ENCODE measurements at places on chromosomes 7 and 10. TPM values are rescaled to one million over a fixed set of nuclear protein-coding genes. Genes with fewer than 3 reads are reported as not detected.

DNA sequence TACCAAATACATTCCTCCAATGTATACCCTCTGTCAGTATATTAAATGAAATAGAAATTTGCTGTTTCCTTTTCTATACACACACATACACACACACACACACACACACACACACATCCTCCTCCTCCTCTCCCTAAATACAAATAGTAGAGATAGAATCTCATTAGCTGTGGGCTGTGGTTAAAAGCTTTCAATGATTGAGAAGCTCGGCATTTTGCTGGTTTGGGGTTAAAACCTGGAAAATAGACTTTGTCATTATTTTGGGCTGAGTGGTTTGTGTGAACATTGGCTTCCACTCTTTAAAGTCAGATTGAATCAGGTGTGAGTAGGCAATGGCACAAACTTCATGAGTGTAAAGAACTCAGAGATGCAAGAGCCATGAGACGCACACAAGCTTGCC lies 596.0 kb downstream of the XPNPEP1 start:
- no peaks in the 10 kb centered on the region for H3K36me3 ChIP-seq
- no peak overlapping the region for H3K27ac ChIP-seq
- H3K4me3 ChIP-seq = no peak overlapping the region
- no peaks in the 10 kb centered on the region for H3K27me3 ChIP-seq

- H3K27ac ChIP-seq = peak within 1 kb of the TSS; percentile 68
- DNase-seq = peak; percentile 35
- peaks cover 14% of the 10 kb centered on the region for H3K4me1 ChIP-seq
- H3K4me3 ChIP-seq = peak within 1 kb of the TSS; percentile 74
Observed at GRCh38 chr7:94907026-94907810, at the start of gene PPP1R9A. PPP1R9A (plus strand) TSS chr7:94907594; CDS start chr7:94910114, 2,520 bp downstream.

- no peaks in the 10 kb centered on the region for H3K4me1 ChIP-seq
- no peaks in the 10 kb centered on the region for H3K27me3 ChIP-seq
- no peaks in the 10 kb centered on the region for H3K36me3 ChIP-seq
Observed at GRCh38 chr10:114376523-114376922, 27.8 kb downstream of the AFAP1L2 start.

DNA sequence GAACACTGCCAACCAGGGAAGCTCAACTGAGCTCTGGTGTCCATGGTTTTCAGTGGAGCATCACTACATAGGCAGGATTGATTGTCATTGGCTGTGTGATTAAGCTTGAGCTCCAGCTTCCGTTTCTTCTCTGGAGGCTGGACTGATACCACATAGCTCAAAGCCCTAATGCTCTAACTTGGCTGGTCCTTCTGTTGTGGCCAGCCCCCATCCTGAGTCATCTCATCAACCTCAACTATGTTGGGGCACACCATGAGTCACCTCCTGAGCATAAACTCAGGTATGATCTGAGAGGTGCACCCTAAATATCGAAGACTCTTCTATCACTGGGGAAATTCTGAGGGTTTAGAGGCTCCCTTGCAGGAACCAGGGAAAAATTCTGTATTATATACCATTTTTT lies 114.5 kb upstream of the INHBA start:
- no peaks in the 10 kb centered on the region for H3K4me1 ChIP-seq
- H3K36me3 ChIP-seq = no peaks in the 10 kb centered on the region
- no peak overlapping the region for H3K4me3 ChIP-seq
- no peak overlapping the region for H3K27ac ChIP-seq
- no peaks in the 10 kb centered on the region for H3K27me3 ChIP-seq

- H3K4me1 ChIP-seq = no peaks in the 10 kb centered on the region
- no peaks in the 10 kb centered on the region for H3K36me3 ChIP-seq
- no peak overlapping the region for H3K4me3 ChIP-seq
- no peaks in the 10 kb centered on the region for H3K27me3 ChIP-seq
Observed at GRCh38 chr10:93503075-93503474, 6.7 kb downstream of the CEP55 start.

DNA sequence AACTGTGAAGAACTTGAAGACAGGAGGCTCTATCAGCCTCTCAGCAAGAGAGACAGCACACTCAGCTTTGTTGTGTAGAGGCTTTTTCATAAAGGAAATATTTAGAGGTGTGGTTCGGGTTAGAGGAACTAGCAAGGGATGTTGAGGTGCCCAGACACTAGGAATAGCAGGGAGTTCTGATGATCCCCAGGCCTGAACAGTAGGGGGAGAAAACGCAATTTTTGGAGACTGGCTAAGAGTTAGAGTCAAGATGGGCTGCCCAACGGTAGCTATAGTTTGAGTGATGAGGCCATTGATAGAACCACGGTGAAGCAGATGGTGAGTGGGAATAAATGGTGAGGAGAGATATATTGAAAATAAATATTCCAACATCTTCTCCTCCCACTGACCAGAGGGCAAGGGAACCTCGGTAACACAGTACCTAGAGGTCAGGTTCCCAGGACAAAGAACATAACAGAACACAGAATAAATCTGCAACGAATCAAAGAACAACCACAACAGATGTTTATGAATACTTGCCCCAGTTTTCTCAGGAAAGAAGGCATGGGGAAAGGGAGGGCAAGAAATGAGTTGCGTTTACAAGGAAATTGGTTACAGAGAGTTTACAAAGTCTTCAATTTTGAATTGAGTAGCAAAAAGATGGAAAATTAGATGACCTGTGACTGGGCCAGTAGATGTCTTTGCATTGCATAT lies 24.2 kb upstream of the BPGM start:
- no peaks in the 10 kb centered on the region for H3K36me3 ChIP-seq
- no peak overlapping the region for H3K27ac ChIP-seq
- H3K27me3 ChIP-seq = no peaks in the 10 kb centered on the region
- no peak for DNase-seq

- no peak overlapping the region for H3K4me3 ChIP-seq
- H3K4me1 ChIP-seq = peaks cover 27% of the 10 kb centered on the region
- no peaks in the 10 kb centered on the region for H3K27me3 ChIP-seq
Observed at GRCh38 chr7:1461646-1462375, 2.5 kb upstream of the MICALL2 start.

GRCh38 chr7:148712678-148713329 lies 14.1 kb downstream of the CUL1 start:
- H3K4me1 ChIP-seq = peaks cover 72% of the 10 kb centered on the region
- no peaks in the 10 kb centered on the region for H3K27me3 ChIP-seq
- no peak for DNase-seq
- no peak overlapping the region for H3K4me3 ChIP-seq
- H3K36me3 ChIP-seq = no peaks in the 10 kb centered on the region

DNA sequence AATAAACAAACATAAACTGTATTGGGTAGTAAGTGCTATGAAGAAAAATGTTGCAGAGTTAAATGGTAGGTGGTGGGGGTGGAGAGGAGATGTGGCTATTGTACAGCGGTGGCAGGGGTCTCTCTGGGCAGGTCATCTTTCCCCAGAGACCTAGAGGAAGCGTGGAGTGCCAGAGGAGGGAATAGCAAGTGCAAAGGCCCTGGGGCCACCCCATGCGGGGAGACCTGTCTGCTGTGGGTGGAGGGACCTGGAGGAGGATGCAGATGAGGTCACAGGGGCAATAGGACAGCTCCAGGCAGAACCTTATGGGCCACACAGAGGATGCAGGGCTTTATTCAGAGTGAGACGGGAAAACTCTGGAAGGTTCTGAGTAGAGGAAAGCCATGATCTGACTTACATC lies 47.5 kb downstream of the DLG5 start:
- peak overlapping the region; percentile 86 for H3K27ac ChIP-seq
- H3K4me1 ChIP-seq = peaks cover 73% of the 10 kb centered on the region
- H3K4me3 ChIP-seq = no peak overlapping the region
- H3K27me3 ChIP-seq = no peaks in the 10 kb centered on the region
- no peaks in the 10 kb centered on the region for H3K36me3 ChIP-seq
- DNase-seq = no peak

- no peaks in the 10 kb centered on the region for H3K36me3 ChIP-seq
- H3K27ac ChIP-seq = no peak overlapping the region
- no peaks in the 10 kb centered on the region for H3K4me1 ChIP-seq
- DNase-seq = peak; percentile 13
- H3K27me3 ChIP-seq = no peaks in the 10 kb centered on the region
Observed at GRCh38 chr10:122703483-122704448, 4.1 kb upstream of the C10orf120 start.

DNA sequence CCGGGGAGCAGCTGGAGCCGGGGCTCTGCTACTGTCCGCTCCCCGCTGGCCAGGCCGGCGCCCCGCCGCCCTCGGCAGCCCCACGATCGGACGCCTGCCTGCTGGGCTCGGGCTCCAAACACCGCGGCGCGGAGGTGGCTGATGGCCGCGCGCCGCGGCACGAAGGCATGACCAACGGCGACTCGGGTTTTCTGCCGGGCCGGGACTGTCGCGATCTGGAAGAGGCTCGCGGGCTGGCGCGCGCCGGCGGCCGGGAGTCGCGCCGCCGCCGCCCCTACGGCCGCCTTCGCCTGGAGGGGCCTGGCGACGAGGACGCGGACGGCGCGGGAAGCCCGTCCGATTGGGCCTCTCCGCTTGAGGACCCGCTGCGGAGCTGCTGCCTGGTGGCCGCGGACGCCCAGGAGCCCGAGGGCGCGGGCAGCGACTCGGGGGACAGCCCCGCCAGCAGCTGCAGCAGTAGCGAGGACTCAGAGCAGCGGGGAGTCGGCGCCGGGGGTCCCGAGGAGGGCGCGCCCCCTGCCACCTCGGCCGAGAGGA lies 570 bp downstream of the TBC1D12 start:
- H3K4me3 ChIP-seq = peak overlapping the region; percentile 83
- H3K27ac ChIP-seq = peak overlapping the region; percentile 89
- peaks cover 6% of the 10 kb centered on the region for H3K27me3 ChIP-seq

DNA sequence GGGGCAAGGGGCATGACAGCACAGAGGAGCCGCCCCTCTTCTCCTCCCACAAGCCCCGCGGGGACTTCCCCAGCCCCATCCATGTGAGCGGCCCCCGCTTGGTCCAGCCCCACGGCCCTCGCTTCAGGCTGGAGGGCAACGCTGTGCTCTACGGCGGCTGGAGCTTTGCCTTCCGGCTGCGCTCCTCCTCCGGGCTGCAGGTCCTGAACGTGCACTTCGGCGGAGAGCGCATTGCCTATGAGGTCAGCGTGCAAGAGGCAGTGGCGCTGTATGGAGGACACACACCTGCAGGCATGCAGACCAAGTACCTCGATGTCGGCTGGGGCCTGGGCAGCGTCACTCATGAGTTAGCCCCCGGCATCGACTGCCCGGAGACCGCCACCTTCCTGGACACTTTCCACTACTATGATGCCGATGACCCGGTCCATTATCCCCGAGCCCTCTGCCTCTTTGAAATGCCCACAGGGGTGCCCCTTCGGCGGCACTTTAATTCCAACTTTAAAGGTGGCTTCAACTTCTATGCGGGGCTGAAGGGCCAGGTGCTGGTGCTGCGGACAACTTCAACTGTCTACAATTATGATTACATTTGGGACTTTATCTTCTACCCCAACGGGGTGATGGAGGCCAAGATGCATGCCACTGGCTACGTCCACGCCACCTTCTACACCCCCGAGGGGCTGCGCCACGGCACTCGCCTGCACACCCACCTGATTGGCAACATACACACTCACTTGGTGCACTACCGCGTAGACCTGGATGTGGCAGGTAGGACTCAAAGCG lies 5.1 kb downstream of the AOC1 start:
- H3K4me3 ChIP-seq = no peak overlapping the region
- H3K4me1 ChIP-seq = no peaks in the 10 kb centered on the region
- DNase-seq = no peak
- no peak overlapping the region for H3K27ac ChIP-seq

DNA sequence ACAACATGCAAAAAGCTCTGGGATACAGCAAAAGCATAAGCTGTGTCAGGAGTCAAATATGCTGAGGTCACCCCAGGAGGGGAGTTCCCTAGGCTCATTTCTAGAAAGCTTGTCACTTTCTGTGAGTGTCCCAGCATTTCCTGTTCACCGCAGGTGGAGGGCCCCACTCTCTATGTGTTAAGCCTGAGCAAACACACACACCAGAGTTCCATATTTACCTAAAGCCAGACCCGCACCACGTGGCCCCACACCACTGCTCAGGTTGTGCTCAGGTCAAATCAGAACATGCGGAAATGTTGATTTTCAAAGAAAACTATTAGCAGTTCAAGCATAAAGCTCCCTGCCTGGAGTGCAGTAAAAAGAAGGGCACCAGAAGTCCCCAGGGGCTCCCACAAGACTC lies 259.6 kb upstream of the PPP2R2D start:
- H3K27me3 ChIP-seq = no peaks in the 10 kb centered on the region
- H3K4me3 ChIP-seq = no peak overlapping the region
- DNase-seq = no peak
- no peak overlapping the region for H3K27ac ChIP-seq

DNA sequence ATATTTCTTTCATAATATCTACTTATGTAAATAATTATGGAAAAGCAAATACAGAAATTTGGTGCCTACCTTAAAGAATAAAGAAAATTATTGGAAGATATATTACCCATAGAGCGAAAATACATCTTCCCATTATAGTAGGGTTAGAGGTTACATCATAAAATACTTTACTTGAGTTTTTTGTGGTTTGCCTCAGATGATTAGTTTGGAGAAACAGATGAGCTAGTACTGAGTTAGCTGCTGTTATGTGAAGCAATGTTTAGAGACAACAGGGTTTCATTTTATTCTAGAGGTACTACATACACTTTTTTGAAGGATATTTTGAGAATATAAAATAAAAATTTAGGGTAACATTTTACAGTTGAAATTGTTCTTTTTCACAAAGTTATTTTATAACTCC lies 2.9 kb upstream of the MLLT10 start:
- no peaks in the 10 kb centered on the region for H3K36me3 ChIP-seq
- H3K27ac ChIP-seq = peak overlapping the region; percentile 99
- H3K4me1 ChIP-seq = peaks cover 25% of the 10 kb centered on the region
- no peaks in the 10 kb centered on the region for H3K27me3 ChIP-seq

DNA sequence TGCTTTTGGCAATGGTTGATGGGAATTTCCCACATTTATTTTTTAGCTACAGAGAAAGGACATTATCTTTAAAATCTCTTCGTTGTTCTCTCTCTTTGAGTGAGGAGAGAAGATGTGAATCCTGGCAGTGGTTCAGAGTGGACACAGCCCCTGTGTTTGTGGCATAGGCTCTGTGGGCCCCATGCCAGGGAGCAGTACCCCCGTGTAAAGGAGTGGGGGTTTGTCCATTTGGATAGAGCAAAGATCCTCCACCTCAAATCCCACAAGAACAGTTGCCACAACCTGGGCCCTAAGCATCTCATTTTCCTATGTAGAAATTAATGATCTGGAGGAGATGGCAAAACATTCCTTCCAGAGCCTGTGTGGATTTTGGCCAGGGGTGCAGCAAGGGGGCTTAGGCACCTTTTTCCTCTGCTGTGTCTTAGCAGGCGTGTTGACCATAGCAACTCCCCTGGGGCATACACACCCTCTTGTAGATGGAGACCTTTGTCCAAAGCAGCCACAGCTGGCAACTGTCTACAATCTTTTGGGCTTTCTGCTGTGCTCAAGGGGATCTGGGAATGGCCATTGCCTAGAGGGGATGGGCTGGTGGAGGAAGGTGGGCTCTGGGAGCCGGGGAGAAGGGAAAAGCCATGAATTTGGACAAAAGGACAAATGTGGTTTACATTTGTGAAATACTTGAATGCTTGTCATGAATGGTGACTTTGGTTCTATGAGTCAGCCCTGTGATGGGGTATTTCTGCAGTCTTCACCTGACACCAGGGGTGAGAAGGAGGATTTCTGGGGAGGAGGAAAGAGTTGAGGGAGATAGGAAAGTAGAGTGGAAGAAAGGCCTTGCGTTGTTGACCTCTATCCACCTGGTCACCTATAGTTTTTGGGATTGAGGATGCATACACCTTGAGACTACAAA lies 92.0 kb downstream of the TCF7L2 start:
- H3K4me3 ChIP-seq = no peak overlapping the region
- H3K27me3 ChIP-seq = no peaks in the 10 kb centered on the region
- peaks cover 24% of the 10 kb centered on the region for H3K4me1 ChIP-seq
- DNase-seq = no peak
- no peaks in the 10 kb centered on the region for H3K36me3 ChIP-seq
- H3K27ac ChIP-seq = no peak overlapping the region

EBLN1 gene
- not detected for total RNA-seq

NCOA4 gene
- 172 TPM for total RNA-seq

CAMK2B gene
- total RNA-seq = 35.3 TPM

MOGAT3 gene
- total RNA-seq = not detected

TSPAN33 gene
- 5.6 TPM for total RNA-seq

GPER1 gene
- 0.92 TPM for total RNA-seq

FOXI2 gene
- not detected for total RNA-seq

C7orf57 gene
- not detected for total RNA-seq

MRPL43 gene
- 94.5 TPM for total RNA-seq

All from gastrocnemius medialis (tissue), 4 donors.